HFF-Myc (cell line): ENCODE measurements at places on chromosomes 2 and 18.

- DNase-seq = no peak
These were observed 260.7 kb upstream of the STON1 start for GRCh38 chr2:48269117-48269822.

- DNase-seq = no peak
These were observed 51.6 kb upstream of the CD28 start for GRCh38 chr2:203654826-203655225.

DNA sequence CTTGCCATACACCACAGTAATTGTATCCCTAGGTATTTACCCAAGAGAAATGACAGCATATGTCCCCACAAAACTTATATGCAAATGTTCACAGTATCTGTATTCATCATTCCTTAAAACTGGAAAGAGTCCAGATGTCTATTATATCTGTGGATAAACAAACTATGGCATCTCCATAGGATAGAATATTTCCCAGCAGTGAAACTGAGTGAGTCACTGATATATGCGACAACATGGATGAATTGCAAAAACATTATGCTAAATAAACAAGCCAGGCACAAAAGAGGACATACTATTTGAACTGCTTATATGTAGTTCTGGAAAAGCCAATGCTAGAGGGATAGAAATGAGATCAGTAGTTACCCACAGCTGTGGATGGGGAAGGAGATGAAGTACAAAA lies 359.4 kb upstream of the DSEL start:
- no peak for DNase-seq

GRCh38 chr2:196370381-196370780 lies 199.0 kb upstream of the STK17B start:
- DNase-seq = no peak

DNA sequence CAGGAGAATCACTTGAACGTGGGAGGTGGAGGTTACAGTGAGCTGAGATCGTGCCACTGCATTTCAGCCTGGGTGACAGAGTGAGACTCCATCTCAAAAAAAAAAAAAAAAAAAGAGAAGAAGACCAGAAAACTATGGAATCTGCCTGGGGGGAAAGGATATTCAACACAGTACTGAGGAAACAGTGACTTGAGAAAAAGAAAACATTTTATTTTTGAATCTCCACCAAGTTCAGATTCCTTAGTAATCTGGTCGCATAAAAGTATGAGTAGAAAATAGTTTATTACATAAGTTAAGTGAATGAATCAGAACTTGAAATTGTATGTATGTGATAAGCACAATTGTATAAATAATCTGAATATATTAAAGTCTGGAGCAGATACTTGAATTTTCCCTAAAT lies 13.0 kb upstream of the HAT1 start:
- no peak for DNase-seq

- no peak for DNase-seq
These were observed 332.7 kb upstream of the POU3F3 start for GRCh38 chr2:104521247-104521646.

GRCh38 chr2:122960759-122961641 lies 1064.1 kb upstream of the CNTNAP5 start:
- no peak for DNase-seq

- no peak for DNase-seq
These were observed 161.3 kb downstream of the HAUS1 start for GRCh38 chr18:46265196-46266156.

GRCh38 chr2:42999856-43000241 lies 207.5 kb upstream of the HAAO start:
- DNase-seq = no peak

- no peak for DNase-seq
These were observed 485.7 kb downstream of the TXNL1 start for GRCh38 chr18:56152551-56153310.
